SK-N-MC (cell line): ENCODE measurements at places on chromosomes 2 and 18.

- DNase-seq: no peak
Measured at GRCh38 chr18:49677762-49678413, 116.0 kb downstream of the LIPG start.

DNA sequence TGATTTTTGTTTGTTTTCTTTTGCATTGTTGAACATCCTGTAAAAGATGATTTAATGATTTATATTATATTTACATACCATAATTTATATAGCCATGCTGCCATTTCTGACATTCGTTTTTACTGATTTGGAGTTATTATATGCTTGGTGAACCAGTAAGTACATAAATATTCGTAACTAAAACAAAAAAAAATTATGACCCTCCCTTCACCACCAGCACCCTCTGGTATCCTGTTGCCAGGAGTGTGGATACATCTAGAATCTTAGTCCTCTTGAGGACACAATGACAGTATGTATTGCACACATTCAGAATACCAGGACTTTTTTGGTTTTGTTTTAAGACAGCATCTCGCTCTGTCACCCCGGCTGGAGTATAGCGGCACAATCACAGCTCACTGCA lies 43.9 kb upstream of the B3GNT7 start:
- no peak for DNase-seq

DNA sequence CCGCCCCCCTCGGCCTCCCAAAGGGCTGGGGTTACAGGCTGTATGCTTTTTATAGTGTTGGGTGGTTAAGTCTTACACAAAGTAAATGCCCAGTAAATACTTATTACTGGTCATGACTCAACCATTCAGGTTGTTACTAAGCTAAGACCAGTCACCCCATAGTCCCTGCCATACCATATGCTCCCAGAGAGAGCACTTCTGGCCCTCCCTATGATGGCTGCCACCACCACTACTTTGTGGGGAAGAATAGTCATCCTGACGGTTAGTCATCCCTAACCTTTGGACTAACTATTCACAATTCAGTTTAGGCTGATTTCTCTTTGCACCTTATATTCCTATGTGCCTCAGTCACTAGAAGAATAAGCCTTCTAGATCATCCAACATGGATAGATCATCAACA lies 42.0 kb upstream of the MSH2 start:
- no peak for DNase-seq

- no peak for DNase-seq
Measured at GRCh38 chr2:179479947-179480346, 215.3 kb upstream of the SESTD1 start.

GRCh38 chr2:280650-281110 lies 7.2 kb downstream of the ALKAL2 start:
- DNase-seq: no peak

DNA sequence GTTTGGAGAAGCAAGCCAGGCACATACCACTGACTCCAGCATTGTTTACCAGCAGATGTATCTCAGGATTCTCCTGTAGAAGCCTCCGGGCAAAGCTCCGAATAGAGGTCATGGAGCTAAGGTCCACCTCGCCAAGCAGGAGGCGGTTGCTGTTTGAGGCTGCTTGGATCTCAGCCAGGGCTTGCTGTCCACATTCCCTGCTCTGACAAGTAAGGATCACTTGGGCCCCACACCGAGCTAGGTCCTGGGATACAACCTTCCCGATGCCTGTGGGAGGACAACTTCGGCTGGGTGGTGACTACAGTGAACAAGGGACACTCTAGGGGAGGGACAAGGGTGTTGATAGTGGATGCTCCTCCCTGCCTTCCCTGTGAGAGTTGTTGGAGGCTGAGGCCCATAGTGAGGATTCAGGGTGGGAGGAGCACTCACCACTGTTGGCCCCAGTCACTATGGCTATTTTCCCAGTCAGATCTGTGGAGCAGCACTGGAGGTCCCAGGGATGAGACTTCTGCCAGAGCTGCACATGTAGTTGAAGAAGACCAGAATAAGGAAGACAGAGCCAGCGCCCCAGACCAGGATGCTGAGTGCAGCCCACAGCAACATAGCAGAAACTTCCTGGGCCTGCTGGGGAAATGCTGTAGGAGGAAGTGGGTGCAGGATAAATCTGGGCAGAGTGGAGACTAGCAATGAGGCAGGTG lies 8.3 kb downstream of the C2orf81 start:
- DNase-seq: no peak

DNA sequence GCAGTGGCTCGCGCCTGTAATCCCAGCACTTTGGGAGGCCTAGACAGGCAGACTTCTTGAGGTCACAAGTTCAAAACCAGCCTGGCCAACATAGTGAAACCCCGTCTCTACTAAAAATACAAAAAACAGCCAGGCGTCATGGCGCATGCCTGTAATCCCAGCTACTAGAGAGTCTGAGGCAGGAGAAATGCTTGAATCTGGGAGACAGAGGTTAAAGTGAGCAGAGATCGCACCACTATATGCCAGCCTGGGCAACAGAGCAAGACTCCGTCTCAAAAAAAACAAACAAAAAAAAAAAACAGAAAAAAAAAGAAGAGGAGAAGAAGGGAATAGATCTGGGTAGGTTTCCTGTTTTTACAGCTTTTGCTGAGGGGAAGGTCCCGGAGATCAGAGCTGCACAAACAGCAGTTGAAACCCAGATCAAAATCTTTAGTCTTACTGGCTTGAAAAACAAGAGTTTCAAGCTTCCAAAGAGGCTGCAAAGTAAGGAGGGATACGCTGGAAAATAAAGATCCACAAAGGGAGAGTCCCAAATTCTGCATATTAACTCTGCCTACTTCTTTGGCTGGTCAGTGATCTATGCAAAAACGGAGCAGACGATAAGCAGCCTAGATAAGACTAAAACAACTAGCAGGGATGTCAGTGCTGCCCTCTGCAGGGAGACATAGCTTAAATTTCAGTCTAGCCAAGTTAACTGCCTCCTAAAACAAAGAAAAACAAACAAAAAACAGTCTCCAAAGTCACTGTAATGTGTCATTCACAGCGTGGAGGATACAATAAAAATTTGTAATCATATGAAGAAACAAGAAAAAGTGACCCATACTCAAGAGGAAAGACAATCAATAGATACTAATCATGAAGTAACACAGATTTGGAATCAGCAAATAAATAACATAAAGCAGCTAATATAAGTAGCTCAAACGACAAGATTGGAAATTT lies 74.1 kb downstream of the TLK1 start:
- peak; percentile 24 for DNase-seq

- DNase-seq: no peak
Measured at GRCh38 chr2:113028112-113028511, 22.9 kb downstream of the IL36A start.

DNA sequence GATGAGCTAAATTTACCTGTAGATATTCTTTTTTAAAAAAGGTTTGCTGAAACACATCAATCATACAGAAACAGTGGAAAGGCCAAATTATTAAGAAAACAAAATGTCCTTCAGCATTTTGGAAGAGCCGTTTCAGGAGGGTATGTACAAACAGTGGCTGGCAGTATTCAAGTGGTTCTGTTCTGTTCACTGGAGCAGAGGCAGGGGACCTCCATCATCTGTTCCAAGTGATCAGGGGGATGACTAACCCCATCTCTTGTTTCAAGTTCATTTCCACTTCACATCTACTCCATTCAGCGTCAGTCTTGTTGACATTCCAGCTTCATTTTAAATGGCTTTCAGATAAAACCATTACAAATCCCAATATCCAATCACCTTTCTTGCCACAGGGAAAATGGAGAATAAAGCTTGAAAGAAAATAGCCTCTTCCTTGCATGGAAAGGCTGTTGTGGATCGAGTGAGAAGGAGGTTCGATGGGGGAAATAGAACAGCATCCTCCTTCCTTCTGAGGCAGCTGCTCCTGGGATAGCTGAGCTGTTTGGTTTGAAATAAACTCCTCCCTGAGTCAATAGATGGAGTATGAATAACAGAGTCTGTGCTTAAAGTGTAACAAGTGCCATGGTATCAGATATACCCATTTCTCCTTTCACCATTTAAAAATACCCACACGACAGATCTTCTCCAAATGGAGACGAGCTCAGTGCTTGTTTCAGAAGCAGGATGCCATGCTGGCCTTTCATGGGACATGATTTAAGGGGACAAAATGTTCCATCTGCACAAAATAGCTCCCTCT lies 63.7 kb upstream of the OTOF start:
- DNase-seq: no peak

DNA sequence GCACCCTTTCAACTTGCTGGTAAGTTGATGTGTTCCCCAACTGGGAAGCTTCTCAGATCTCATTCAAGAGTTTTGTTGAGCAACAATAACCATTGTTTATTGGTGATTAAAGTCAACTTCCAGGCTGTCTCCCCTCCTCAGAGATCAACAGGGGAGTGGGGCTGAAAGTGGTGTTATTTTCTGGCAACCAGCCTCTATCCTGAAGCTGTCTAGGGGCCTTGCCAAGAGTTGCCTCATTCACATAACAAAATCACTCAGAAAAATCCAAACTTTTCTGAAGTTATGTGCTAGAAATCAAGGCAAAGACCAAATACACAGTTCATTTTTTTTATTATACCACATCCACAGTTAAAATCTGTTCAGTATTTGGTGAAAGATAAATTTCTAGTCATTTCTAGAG lies 788.4 kb downstream of the LRRTM4 start:
- no peak for DNase-seq

DNA sequence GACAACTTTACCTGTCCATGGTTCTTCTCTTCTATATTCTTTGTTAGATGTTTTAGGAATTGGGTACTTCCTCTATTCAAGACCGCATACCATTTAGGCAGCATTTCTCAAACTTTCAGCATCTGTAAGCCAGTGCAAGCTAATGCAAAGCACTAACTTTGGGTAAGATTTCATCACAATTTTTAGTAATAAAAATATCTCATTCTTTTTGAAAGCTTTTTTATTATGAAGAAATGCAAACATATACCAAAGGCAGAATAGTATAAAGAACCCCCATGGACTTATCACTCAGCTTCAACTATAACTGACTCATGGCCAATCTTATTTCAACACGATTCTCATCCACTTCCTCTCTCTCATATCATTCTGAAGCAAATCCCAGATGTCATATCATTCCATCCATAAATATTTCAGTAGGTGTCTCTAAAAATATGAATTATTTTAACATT lies 32.9 kb downstream of the INO80C start:
- DNase-seq: no peak

DNA sequence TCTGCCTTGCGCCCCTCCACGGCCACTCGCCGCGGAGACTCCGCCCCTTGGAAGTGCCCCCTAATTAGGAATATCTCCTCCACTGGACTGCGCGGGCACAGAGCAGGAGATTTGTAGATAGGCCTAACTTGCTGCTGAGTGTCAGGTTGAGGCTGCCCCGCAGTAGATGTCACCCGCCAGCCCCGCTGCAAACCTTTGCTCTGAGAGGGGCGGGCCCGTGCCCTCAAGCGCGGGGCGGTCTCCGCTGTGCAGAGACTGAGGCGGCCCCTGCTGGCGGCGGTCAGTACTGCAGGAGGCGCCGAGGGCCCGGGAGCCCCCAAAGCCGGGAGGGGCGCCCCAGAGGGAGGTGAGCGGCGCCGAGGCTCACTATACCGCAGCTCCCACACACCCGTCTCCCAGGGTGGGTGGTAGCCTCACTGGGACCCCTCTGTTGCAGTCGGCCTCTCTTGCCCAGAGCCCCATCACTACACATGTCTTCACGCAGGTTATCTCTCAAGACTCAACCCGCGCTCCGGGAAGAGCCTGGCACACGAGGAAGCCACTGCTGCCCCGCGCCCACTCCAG lies 2.9 kb upstream of the NEURL3 start:
- no peak for DNase-seq

GRCh38 chr18:25883091-25883490 lies 207.3 kb downstream of the SS18 start:
- DNase-seq: no peak

DNA sequence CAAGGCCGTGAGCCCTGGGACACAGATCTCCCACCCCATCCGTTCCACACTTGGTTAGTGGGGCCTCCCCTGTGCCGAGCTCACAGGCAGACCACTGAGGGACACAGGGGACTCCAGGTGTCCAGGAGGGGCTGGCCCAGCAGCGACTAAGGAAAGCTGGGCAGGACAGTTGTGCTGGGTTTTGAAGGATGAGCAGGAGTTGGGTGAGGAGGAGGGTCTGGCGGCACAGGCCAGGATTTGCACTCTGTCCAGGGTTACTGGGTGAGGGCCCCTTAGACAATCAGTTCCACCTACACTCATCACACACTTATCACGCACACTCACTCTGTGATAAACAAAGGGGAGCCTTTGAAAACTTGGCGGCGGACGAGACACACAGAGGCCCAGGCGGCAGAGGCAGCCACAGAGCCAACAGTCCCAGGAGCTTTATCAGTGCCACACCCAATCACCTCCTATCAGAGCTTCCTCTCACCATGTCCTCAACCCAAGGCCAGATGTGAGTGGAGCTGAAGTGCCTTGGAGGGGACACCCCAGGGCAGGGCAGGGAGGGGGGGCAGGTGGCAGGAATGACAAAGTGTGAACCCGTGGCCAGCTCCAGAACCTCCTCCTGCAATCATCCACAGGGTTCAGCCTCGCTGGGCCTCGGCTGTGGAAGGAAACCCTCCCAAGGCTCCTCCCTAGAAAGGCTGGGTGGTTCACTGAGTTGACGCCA lies 26.6 kb downstream of the BIN1 start:
- DNase-seq: no peak

GRCh38 chr2:113698892-113699447 lies 57.5 kb downstream of the SLC35F5 start:
- no peak for DNase-seq

- DNase-seq: no peak
Measured at GRCh38 chr18:67778016-67778415, 261.5 kb upstream of the DSEL start.

DNA sequence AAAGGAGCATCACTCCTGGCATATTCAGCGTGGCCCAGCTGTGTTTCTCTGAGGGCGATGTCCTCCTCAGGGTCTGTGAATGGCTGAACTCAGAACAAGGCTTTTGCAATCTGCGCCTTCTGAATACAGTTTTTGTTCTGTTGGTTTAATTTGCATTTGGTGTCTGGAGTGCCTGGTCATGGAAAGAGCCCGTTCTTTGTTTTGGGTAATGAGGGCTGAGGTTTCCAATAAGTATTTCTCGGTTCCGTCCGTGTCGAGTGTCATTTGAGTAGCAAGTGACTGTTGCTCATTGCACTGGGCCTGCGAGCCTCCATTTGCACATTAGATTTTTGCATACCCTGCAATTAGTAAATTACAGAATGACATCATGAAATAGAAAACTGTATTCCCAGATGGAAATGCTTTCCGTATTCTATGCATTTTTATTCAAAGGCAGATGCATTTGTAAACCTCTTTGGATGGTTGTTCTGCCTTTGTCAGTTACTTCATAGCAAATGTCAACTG lies 57.3 kb downstream of the NEDD4L start:
- no peak for DNase-seq

DNA sequence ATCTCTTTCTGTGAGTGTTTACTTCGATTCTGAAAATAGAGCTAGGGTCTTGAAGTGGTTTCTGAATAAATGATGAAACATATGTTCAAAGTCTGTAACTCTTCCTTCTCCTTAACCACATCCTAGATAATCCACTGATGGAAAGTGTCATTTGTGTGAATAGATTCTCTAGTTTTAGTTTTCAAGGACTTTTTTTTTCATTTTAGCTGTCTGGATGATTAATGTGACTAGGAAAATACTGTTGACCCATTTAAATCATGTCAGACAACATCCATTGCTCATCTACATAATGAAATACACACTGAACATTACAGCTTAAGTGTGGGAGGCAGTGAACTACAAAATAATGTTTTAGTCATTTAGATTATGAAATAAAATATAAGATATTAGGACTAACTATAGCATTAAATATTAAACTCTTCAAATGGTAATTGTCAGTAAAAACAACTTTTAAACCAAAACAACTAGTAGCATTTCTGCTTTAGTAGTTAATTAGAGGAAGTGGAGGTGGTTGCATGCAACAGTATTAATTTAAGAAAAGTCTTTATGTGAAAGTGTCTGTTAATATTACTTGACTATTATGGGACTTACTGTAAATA lies 39.1 kb upstream of the DLX1 start:
- no peak for DNase-seq
